Stimulated activated CD4-positive, alpha-beta T cell treated with anti-CD3 and anti-CD28 coated beads, TNF-alpha, amount 100 ng/mL, for 1 hour (primary cell): ENCODE measurements at places on chromosomes 7 and 10.

GRCh38 chr10:60170250-60170649 is 219.4 kb downstream of the ANK3 start:
- DNase-seq: no peak

DNA sequence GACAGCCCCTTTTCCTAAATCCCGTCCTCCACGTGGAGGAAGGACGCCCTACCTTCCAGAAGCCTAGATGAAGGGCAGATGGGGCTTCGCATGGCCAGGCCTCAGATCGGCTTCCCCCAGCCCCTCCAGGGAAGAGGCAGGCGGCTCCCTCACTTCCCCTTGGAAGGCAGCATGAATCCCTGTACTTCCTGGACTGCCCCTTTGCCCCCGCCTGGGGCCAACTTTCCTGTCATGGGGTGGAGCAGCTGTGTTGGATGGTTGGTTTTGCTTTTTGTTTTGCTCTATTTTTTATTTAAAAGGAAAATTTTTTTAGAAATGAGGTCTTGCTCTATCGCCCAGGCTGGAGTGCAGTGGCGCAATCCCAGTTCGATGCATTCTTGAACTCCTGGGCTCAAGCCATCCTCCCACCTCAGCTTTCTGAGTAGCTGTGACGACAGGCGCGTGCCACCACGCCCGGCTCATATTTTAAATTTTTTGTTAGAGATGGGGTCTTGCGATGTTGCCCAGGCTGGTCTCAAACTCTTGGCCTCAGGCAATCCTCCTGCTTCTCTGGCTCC is 27.2 kb downstream of the GTF2IRD1 start:
- no peak for DNase-seq

GRCh38 chr7:32489788-32490126 is 423 bp downstream of the LSM5 start:
- DNase-seq: no peak

DNA sequence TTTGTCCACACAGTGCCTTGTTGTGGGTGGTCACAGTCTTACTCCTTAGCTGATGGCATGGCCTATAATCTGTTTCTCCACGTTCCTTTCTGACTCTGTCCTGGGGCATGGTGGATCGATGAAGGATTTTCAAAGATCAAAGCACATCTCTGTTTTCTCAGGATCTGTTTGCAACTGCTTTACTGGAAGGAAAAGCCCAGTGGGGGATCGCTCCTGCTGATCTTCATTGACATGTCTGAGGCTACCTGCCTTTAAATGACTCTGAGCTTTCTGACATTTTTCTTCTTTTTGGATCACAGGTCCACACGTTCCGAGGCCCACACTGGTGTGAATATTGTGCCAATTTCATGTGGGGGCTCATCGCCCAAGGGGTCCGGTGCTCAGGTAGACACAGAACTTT is 68.0 kb upstream of the PRR15 start:
- no peak for DNase-seq

DNA sequence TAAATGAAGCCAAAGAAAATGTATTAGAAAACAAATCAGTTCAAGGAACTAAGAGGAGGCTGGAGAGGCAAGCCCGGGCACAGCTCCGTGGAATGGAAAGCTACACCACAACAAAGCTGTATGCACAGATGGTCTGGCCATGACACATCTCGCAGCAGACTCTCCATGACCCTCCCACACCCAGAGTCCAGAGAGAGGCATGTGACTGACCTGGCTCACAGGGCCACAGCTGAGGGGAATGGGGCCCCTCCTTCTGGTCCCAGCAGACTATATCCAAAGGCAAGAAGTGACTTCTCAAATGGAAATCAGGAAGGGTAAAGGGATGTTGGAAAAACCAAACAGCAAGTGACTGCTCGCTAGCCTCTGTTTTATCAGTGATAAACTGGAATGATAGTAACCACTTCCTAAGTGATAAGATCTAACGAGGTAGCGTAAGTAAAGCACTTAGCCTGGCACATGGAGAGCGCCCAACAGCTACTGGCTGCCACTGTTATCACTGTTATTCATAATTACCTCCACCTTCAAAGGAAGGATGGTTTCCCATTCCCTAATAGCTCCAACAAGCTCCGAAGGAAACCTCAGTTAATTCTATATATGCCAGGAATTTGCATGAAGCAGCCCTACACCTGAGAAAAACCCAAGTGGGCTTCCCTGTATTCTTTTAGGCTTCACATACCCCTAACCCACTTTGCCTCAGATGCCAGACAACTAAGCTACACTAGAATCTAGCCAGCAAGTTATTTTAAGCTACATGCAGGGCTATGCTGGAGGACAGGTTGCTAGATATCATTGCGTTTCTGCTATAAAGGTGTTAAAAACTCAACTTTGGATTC is 8.4 kb downstream of the OSBPL3 start:
- DNase-seq: no peak

DNA sequence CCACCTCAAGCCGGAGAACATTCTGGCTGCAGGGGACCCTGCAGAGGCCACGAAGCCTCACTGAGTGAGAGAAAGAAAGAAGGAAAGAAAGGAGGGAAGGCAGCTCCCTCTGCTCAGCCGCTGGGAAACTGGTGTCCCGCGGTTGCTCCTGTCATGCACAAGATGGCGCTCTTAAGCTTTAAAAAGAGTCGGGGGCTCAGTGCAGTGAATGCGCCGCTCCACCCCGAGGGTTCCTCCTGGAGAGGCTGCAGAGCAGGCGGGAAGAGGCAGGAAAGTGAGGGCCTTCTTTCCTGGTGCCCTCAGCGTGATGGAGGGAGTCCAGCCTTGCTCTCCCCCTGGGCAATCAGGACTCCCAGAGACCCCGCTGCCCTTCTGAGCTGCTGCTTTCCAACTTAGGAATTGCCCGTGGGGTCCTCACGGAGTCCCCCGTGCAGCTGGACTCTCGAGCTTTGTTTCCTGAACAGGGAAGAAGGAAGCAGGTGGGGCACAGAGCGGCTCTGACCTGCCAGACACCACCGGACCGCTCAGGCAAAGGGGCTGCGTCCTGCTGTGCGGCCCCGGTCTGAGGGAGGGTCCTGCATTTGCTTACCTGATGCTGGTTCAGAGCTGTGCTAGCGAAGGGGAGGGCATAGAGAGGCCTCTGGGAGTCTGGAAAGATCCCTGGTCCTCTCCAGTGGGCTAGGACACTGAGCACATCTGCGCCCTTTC is 141.9 kb upstream of the MKI67 start:
- no peak for DNase-seq

DNA sequence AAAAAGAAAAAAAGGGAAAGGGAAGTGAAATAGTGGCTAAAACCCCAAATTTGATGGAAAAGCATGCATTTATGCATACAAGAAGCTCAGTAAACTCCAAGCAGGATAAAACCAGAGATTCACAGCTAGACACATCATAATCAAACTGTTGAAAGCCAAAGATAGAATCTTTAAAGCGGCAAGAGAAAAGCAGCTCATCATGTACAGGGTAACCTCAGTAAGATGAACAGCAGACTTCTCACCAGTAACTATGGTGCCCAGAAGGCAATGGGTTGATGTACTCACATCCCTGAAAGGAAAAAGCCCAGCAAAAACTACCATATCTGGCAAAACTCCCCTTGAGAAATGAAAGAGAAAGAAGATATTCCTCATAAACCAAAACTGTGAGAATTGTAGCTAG is 60.4 kb downstream of the TPST1 start:
- no peak for DNase-seq

GRCh38 chr7:22447008-22447407 is 53.0 kb downstream of the STEAP1B start:
- no peak for DNase-seq

DNA sequence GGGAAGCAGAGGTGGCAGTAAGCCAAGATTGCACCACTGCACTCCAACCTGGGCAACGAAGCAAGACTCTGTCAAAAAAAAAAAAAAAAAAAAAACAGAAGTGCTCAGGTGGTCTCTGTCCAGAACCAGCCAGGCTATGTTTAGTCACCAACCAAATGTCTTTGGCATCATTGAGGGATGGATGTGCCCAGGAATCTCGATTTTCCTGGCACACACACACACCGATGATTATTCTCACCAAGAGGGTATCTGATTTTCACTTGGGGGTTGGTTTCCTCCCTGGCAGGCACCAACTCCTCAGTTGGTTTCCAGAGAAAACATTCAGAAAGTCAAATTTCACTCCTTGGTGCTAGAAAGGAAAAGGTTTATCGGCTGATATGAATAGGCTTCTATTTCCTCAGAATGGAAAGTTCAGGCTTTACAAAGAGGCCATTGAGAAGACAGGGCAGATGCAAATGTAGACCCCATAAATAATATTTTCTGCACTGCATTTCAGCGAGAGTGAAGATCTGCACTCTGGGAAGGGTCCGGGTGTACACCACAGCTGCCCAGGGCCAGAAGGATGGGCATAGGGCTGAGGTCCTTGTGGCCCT is 154.8 kb downstream of the TNS3 start:
- DNase-seq: no peak

- no peak for DNase-seq
Observed at GRCh38 chr7:98483964-98484545, 83.2 kb upstream of the BAIAP2L1 start.

GRCh38 chr10:126734967-126735366 is 64.5 kb upstream of the C10orf90 start:
- no peak for DNase-seq

DNA sequence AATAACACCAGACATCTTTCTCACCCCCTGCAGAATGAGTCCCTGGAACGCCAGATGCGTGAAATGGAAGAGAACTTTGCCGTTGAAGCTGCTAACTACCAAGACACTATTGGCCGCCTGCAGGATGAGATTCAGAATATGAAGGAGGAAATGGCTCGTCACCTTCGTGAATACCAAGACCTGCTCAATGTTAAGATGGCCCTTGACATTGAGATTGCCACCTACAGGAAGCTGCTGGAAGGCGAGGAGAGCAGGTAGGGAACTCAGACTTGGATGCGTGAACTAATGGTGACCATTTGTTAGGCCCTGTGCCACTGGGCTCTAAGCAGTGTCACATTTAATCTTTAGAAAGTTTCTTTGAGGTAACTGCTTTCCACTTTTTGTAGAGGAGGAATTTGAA is 7.1 kb downstream of the VIM start:
- DNase-seq: no peak

DNA sequence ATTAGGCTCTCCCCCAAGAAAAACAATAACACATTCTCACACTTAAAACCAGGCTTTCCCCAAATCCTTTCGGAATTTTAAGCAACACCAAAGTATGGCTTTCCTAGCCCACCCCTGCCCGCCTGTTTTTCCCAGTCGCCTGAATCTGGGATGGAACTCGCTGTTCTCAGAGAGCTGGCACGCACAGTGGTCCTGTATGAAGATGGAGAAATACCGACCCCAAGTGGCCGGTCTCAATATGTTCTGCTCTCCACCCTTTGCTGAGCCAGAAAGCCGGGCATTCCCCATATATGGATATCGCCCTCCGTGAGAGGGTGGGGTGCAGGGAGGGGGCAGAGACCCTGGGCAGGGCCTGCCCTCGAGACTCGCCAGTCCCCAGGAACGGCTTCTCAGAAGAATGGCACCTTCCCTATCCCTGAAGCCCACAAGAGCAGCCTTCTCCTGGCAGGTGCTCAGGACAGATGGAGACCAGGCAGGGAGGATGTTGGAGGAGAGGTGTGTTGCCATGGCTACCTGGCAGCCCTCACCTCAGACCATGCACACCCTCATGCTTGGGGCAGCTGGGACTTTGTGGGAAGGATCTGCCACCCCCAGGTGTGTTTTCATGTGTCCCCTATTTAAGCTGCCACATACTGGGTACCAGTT is 3.4 kb downstream of the TACR2 start:
- no peak for DNase-seq

DNA sequence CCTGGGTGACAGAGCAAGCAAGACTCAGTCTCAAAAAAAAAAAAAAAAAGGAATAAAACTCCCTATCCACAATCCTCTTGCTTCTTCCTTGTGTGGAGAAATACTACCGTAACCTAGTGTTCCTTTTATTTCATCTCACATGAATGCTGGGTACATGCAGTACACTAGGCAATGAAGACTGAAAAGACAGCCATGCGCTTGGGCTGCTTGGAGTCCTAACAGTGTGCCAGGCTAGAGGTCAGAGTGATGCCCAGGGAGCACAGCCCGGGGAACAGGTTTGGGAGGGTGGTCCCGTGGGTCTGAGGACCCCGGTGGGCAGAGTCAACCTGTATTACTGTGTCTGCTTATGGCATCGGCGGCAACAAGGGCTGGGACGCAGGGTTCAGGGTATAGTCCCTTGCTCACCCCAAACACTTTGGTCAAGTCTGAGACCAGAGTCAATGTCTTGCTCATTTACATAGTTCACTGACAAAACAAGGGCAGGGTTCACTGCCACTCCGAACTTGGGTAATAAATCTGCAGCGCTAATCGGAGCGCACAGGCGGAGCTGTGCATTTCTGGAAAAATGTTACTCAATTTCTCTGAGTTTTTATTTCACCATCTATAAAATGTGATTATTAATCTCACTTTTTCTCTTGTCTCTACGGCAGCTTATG is 118.0 kb downstream of the CLEC2L start:
- no peak for DNase-seq

DNA sequence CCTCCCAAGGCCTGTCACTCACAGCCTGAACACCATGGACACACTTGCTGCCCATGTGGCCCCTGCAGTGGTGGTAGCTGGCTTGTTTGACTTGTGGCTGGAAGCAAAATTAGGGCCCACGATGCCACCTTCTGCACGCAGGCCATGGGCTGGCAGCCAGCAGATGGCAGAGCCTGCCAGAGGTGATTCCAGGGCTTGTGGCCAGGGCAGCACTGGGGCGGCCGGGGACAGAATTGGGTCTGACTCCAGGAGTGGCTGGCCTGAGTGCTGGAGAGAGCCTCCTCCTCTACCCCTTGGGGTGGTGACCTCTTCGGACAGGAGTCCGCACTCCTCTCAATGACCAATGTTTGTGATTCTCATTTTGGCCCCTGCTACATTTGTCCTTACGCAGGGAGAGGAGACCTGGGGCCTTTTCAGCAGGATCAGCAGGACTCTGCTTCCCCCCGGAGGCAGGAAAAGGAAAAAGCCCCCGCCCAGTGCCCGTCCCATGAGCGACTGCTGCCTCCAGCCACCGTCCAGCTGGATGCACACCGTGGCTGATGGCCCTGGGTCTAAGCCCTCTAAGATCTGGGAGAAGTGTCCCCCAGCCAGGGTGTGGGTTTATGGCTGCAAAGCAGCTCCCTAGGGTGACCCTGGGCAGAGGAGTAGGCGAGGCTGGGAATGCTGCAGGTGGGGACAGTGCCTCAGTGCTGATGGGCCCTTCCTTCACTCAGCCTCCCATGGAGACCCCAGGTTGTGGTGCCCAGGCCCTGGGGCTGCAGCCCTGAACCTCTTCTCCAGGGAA is 26.5 kb downstream of the DNAJB12 start:
- no peak for DNase-seq

DNA sequence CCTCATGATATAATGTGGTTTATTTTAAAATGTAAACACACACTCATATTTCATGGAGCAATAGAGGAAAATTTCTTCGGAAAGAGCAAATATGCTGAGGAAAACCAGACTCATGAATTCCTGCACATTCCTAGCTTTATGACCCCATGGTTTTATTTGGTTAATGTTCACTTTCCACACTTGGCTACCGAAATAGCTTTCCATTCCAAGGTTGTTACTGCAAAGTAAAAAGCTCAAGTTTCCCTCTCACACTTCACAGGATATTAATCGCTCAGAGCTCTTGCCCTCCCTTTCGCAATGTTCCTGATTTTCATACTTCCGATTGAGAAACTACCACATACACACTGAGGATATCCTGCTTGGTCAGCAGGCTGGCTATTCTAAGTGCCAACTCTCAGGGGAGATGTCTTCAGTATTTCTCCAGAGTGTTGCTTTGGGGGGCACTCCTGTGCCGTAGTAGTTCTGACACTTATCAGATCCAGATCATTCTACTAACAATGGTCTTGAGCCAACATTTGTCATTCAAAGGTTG is 77.5 kb upstream of the STEAP1B start:
- no peak for DNase-seq
